ENCODE measurements at places on chromosomes 6 and 20.

GRCh38 chr6:10411131-10411970 is 3.5 kb downstream of the TFAP2A start:
- no peak for DNase-seq

GRCh38 chr20:57596998-57597939 is 23.0 kb downstream of the ZBP1 start:
- peak; percentile 78 for DNase-seq

DNA sequence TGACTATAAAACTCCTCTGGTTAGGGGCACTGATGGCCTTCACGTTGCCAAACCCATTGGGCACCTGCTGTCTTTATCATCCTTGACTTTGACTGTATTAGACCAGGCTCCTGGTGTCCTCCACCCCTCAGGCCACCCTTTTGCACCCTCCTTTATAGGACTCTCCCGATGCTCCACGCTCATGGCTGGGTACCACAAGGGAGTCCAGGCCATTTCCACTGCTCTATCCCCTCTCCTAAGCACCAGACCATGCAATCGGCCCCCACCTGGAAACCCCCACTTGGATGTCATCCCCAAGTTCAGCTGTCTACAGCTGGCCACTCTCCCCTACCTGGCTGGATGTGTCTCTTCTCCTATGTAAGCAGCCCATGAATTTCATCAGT is 115.2 kb downstream of the TOX2 start:
- no peak for DNase-seq

- no peak for DNase-seq
Observed at GRCh38 chr6:137866200-137866913, 702 bp upstream of the TNFAIP3 start.

GRCh38 chr6:78500299-78501089 is 366.9 kb upstream of the IRAK1BP1 start:
- DNase-seq, result no peak

GRCh38 chr6:16337295-16337975 is 99.0 kb downstream of the GMPR start:
- DNase-seq, result no peak

DNA sequence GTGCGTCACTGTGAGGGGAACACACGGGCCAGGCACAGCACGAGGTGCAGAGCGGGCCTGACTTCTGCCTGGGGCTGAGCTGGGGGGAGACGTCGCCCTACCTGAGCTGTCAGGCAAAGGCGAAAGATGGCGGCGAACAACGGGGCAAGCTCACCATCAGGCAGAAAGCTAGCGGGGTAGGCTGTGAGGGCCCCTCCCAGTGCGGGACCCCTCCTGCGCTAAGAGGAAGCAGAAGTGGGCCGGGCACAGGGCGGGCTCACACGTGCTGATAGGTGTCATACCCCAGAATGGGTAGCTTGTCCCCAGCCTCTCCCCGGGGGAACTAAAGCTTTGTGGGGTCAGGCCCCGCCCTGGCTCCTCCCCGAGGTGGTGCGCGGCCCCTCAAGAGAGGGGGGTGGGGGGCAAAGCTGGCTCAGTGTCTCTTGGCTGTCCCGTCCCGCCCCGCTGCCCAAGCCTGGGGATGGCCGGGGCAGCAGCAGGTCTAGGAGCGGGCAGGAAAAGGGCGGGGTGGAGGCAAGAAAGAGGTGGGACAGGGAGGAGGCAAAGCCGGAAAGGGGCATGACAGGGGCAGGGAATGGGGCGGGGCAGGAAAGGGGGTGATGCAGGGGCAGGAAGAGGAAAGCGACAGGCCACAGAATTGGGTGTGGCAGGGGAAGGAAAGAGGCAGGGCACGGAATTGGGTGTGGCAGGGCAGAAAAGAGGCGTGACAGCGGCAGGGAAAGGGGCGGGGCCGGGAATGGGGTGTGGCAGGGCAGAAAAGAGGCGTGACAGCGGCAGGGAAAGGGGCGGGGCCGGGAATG is 14.7 kb downstream of the UCKL1 start:
- DNase-seq, result peak; percentile 51

GRCh38 chr6:32854376-32855178 is 585 bp downstream of the PSMB9 start:
- DNase-seq, result peak; percentile 63

DNA sequence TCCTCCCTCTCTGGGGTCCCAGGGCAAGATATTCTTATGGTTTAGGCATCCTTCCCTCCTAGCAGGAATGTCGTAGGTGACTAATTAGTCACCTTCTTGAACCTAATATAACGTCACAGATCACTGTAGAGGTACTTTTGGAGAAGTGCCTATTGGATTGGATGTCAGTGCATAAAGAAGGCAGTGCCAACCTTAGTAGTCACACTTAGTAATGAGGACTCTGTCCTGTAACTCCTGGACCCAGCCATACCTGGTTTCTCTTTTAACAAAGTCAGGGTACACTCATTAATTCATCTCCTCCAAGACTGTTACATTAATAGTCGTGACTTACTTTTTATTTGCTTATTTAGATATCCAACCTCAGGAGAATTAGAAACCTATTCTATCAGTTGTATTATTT is 20.0 kb downstream of the VTA1 start:
- no peak for DNase-seq

DNA sequence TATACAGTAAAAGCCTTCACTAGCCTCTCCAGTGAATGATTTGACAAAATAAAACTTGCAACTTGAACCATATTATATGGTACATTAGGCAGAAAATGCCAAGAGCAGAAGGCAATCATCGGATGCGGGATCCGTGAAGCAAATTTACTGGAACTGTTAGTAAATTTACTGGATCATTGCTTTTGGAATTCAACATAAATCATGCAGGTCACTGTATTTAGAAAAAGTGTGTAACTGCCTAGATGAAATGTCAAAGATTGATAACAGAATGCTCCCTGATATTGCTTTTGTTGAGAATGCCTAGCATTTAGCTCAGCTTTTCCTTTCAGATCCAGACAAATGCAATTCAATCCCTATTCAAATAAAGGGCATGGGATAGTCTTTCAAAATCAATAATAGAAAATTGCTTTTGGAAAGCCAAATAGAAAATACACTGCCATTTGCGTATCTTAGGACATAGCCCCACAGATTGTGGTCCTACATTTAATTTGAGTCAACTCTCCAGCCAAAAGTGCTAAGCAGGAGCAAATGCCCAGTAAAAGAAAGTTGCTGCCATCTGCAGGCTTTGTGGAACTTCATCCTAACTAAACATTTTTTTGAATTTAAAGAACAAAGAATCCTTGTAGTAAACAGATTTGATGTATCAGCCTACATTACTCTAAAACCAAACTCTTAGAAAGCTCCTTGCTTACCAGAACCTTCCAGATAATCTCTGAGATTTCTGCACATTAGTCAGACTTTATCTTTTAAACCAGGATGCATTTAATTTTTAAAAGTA is 109.5 kb upstream of the HSF2 start:
- DNase-seq, result no peak

DNA sequence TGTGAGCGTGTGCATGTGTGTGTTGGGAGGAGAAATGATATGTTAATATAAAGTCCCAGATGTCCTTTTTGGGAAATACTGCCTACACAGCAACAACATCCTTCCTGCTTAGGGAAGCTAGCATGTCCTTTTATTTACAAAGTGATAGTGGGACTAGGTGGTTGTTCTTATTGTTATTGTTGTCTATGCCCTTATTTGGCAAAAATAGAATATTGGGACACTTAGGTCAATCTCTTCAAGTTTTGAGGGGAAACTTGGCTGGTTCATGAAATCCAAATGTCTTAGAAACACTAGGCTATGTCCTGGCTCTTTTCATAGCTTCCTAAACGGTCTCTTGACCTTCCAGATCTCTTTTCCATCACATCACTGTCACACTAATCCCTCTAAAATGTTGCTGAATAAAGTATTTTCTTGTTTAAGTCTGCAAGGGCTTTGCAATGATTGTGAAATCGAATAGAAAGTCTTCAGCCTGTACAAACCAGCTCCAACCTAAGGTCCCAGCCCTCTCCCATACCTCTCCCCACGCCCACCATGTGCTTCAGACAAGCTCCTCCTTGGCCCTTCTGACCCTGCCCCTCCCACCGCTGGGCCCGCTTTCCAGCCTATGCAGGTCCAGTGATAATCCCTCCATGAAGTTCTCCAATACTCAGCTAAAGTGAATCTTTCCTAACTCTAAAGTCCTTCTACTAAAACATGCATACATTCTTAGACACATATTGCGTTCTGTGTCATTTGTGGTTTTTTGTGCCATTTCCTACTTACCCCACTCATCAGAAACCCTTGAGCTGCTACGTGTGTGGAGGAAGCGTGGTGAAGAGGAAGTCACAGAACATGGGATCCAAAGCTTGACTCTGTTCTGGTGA is 205.1 kb downstream of the LY86 start:
- no peak for DNase-seq

DNA sequence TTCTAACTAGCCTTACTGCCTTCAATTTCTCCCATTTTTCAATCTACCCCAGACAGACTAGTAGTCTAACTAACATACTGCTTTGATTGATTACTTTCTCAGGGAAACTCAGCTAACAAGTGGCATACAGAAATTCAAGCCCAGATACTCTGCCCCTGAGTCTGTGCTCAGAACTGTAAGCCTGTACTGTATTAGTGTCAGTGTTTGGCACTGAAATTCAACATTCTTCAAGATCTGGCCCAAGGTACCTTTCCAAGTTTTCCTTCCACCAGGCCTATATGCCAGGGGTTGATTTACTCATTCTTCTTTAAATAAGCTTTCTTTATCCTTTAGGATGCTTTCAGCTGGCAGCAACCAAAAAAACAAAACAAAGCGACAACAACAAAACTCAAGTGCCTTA is 433.2 kb upstream of the MARCKS start:
- DNase-seq, result no peak

- DNase-seq, result no peak
Observed at GRCh38 chr6:44045672-44046015, 81.6 kb downstream of the MRPL14 start.

DNA sequence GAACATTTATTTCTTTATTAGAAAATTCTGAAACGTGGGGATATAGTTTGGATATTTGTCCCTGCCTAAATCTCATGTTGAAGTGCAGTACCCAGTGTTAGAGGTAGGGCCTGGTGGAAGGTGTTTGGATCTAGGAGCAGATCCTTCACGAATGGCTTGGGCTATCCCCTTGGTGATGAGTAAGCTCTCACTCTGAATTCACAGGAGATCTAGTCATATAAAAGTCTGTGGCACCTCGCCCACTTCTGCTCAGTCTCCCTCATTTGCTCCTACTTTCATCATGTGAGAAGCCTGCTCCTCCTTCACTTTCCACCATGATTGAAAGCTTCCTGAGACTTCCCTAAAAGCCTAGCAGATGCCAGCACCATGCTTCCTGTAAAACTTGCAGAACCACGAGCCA is 96.8 kb upstream of the GJE1 start:
- no peak for DNase-seq

- no peak for DNase-seq
Observed at GRCh38 chr20:47468290-47469050, 33.2 kb upstream of the NCOA3 start.

- no peak for DNase-seq
Observed at GRCh38 chr6:3913077-3913957, 64.1 kb downstream of the FAM50B start.

DNA sequence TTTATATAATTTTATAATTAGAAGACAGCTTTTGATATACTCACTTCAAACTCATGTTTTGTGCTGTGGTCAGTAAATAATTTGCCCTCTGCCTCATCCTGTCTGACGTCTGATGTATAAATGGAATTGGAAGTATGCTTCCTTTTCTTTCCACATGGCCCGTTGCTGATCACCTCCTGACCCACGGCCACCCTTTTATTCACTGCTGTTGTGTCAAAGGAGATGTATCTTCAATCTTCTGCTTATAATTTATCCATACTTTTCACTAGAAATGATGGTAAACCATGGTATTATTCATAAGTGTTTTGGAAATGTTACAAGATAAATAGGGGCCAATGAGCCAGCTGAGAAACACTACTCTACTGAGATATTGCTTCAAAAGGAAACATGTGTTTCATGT is 841.8 kb downstream of the PHF3 start:
- DNase-seq, result no peak

DNA sequence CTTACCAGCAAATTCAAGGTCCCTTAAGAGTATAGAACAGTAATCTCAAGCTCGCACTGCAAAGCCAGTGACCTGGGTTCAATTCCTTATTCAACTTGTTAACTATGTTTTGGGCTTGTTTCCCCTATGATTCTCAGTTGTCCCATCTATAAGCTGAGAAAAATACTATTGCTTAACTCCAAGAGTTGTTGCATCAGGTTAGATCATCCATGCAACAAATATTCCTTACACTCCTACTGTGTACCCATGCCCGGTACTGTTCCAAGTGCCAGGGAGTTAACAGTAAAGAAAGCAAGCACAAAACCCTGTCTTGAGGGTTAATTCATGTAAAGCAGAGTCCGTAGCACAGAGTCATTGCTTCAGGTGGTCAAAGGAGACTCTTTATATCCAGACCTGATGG is 247.3 kb downstream of the MAFB start:
- no peak for DNase-seq

- DNase-seq, result no peak
Observed at GRCh38 chr6:83378621-83379388, 52.0 kb downstream of the ME1 start.

DNA sequence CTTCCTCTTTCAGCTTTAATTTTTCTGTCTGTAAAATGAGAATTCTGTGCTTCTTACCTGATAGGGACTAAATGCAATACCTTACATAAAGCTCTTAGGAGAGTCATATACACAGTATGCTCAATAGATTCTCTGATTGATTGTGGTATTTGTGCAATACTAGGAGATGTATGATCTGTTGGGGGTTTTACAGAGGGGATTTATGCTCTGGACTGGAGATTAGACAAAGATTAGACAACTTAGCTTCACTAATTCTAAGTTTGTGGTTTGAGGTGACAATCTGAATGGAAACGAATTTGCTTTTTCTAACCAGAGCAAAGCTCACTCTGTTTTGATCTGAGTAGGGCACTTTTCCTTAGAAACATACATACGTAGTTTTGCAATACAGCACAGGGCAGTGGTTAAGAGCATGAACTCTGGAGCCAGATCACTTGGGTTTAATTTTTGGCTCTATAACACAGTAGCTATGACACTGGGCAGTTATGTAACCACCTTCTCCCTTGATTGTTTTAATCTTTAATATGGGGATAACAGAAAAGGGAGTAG is 126.2 kb downstream of the RNF144B start:
- DNase-seq, result no peak
